Effector memory CD4-positive, alpha-beta T cell (primary cell): ENCODE measurements at places on chromosomes 7 and 10.
A peak's percentile ranks its signal among the peaks of the same experiment; 100 is the strongest.

GRCh38 chr7:129779602-129780256, 168.2 kb downstream of the NRF1 start:
- DNase-seq: peak; percentile 14

DNA sequence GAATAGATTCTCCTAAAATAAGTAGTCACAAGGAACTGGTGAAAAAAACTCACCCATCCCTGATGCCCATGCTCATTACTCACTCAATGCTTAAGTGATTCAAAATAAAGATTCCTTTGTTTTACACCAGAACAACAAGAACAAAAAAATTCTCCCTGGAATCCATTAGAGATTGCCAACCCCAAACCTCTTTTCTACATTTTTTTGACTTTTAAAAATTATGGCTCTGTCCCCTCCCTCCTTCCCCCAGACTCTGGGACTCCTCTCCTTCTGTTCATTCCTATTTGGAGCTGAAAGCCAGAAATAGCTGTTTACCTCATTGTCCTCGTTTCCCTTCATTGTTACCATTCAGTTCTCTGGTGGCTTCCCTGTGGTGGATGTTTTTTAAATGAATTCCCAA, 63.2 kb upstream of the FHIP2A start:
- no peak for DNase-seq

- DNase-seq: no peak
Measured at GRCh38 chr7:108292541-108292940, 162.4 kb upstream of the LAMB4 start.

DNA sequence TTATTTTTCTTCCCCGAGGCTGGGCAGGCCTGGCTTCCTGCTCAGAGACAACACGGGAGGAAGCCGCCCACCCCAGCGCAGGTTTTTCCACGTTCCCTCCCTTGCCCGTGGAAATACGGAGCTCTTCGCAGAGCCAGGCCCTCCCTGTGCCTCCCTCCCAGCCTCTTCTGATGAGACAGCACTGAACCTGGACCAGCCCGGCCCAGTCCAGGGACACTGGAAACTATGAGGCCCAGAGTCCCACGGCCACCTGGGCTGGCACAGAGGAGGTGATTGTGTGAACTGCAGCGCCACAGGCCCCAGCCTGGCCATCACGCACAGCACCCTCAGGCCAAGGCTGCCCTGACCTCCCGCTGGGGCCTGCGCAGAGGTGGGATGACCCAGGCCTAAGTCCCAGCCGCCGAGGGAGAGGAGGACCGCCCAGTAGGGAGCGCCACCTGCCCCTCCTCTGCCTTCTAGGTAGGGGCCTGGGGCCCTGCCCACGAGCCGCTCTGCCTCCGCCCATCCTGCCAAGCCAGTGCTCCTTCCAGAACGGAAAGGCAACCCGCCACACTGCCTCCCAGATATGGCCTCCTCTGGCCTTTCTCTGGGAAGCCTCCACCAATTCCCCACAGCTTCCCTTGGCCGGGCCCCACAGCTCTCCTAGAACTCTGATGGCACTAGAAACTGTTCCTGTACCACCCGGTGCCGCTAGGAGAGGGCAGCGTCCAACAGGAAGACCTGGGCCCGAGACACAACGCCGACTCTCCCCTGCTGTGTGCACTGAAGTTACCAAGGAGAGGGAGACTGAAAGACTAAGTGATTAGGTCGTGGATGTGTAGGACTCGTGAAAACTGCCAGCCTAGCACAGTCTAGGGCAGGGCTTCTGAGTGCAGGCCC, 57.2 kb downstream of the PROSER2 start:
- DNase-seq: no peak

- no peak for DNase-seq
Measured at GRCh38 chr10:16816830-16817124, 447 bp downstream of the RSU1 start.

DNA sequence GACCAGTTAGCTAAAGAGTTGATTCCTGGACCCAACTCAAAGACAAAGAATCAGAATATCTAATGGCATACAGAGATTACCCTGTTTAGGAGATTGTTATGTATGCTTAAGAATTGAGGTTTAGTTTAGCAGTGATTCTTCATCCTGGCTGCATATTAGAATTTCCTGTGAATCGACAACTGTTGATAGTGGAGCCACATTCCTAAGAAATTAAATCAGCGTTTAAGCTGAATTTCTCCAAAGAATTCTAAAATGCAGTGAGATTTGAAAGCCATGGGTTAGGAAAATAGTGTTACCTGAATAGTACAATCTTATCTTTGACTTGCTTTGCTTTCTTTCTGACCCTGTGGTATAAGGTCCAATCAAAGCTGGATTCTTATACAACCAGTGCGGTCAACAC, 16.4 kb upstream of the FERD3L start:
- no peak for DNase-seq
